CD4-positive, alpha-beta T cell treated with Interleukin-10 for 1 hour (primary cell): ENCODE measurements at places on chromosomes 5 and 9.
A peak's percentile ranks its signal among the peaks of the same experiment; 100 is the strongest.

DNA sequence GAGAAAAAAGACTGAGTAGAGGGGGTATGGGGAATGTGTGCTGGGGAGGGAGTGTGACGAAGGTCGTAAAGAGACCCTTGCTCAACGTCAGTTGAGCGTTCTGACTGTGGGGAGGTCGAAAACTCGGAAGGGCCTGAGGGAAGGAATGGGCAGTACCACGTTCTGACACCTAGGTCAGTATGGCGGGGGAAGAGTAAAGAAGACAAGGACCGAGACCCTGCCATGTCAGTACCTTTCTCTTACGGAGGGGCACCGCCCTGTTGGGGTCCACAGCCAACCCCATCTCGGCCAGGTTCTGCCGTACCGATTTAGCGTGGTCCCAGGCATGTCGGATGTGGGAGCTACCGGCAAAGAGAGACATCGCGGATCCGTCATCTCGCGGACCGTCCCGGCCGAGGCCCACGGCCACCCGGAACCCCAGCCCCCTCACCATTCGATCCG is 375 bp downstream of the NOP16 start:
- DNase-seq = no peak

DNA sequence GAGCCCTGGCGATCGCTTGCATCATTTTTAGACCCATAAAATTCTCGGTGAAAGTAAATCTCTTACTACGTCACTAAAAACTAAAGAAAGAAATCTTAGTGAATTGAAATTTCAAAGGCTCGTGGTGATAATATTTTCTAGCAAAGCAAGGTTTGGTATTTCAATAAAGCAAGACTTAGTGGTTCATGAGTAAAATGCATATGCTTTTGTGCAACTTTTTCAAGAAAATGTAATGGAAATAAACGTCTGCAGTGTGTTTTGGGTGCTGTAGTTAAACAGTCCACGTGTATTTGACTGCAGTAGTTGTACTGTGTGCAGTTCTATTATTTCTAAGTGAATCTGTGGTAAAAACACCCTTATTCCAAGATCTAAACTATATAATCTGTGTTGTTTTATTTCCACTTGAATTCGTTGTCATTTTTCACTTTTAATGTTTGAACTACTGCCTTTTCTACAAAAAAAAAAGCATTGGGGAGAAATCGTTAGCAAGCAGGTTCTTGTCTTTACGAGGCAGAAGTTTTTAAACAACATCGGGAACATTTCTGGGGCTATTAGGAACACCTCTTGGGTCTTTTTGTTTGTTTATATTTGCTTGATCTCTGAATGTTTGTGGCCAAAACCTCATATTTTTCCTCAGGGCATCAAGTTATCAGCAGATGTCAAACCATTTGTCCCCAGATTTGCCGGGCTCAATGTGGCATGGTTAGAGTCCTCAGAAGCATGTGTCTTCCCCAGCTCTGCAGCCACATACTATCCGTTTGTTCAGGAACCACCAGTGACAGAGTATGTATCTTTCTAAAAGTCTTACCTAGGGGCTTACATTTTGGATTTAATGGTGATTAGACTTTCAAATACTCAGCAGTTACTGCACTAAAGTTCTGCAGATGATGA is 960 bp downstream of the SECISBP2 start:
- DNase-seq = no peak

DNA sequence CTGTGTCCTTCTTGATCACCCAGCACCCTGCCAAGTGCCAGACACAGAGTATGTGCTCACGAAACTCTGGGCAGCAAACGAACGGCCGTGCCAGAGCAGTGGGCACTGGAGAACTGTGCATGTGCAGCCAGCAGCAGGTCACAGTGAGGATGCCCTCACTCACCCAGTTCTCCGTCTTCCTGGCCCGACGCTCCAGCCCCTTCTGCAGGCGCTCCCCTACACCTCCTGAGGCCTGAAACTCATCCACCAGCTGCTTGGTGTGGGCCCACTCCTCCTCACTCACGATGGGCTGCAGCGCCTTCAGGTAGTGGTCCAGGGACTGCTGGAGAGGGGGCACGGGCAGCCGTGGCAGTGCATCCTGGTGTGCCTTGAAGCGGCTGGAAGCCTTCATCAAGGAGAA is 2.9 kb downstream of the CRAT start:
- no peak for DNase-seq

- no peak for DNase-seq
These were observed 57.8 kb downstream of the NDUFAF2 start for GRCh38 chr5:61002611-61003355.

DNA sequence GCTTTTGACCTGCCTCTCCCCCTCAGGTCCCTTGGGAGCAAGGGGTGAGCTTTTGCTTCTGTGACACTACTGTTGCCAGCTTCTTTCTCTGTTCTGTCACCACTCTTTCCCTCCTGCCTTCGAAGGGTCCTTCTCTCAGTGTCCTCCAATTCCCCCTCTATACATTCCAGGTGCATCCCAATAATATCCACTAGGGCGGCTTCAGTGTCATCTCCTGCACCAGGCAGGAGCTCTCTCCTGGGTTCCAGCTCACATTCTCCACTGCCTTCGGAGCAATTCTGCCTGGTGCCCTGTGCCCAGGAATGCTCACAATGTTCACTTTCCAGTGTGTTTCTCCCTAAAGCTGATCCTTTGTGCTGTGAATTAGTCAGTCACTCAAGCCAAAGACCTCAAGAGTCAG is 83.9 kb upstream of the CXCL14 start:
- DNase-seq = no peak

- no peak for DNase-seq
These were observed 34.9 kb upstream of the PPP3R2 start for GRCh38 chr9:101629636-101630035.

DNA sequence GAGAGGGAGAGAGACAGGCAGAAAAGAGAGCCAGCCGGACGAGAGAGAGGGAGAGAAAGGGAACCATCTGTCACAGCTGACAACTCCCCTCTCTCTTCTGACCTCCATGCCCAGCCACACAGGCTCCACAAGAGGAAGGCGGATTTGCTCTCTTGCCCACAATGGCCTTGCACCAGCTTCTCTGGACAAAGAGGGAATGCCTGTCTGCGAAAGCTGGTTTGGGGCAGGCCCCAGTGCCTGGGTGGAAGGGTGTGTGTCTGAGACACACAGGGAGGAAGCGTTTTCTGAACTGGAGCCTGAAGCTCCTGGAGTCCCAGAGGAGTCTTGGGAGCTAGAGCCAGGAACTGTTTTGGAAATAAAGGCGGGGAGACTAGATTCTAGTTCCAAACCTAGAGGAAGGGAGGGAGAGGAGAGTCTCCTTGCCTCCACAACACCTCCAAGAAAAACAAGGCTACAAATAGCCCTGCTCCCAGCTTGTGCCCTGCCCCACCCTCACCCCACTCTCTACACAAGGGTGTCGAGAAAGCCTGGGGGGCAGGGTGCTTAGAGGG is 12.5 kb downstream of the C1QTNF2 start:
- DNase-seq = no peak

GRCh38 chr5:143316844-143317631 is 86.4 kb downstream of the NR3C1 start:
- no peak for DNase-seq

GRCh38 chr5:42884326-42884725 is 72.6 kb upstream of the SELENOP start:
- no peak for DNase-seq

GRCh38 chr9:69357030-69357775 is 32.2 kb downstream of the ENTREP1 start:
- no peak for DNase-seq

GRCh38 chr5:154498994-154499393 is 21.0 kb upstream of the HAND1 start:
- no peak for DNase-seq

DNA sequence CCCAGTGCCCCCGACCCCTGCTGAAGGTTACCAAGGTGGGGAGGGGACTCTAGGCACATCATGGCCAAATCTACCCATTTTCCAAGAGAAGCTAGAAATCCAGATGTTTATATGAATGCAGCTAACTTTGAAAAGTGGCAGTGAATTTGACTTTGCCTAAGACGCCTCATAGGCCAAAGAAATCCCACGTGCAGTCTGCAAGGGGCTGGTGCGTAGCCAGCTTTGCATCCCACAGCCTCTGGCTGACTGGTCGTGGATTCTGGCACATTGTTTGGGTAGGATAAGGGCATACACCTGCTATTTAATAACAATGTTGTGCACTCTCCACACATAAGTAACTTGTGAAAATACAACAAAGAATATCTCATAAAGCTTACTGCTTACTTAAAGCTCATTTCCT is 3.5 kb upstream of the GADD45G start:
- no peak for DNase-seq

- DNase-seq = no peak
These were observed 388.5 kb downstream of the CAAP1 start for GRCh38 chr9:26504057-26504456.

DNA sequence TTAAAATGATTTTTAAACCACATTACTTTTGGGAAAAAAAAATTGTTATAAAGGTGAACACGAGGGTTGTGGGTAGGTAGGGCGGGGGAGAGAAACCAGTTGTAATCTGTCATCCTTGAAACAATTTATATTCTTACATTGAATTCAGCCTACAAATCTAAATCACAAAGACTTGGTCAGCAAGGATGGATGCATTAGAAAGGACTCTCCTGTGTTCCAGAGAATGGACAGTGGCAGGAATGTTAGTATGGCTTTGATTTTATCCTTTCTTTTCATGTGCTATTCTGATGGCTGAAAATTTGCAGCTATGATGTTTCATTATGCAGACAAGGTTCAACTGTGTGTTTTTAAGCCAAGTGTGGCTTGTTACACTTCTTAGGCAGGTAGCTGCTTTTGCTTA is 234.7 kb downstream of the SLF1 start:
- no peak for DNase-seq

DNA sequence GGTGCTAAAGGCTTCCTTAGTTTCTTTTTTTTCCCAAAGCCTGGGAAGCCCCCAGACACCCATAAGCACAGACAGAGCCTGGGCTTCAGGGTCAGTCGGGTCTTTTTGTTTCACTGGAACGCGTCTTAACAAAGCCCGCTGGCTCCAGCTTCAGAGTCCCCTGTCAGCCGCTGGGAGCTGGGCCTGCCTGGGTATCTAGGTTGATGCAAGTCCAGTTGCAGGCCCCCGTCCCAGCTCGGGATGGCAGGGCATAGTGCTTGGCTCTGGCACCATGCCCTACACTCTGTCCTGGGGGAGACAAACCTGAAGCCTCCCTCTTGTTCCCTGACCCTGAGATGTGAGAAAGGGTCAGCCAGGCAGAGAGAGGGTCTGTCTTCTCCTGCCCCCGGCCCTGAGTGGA is 14.5 kb downstream of the OLFM1 start:
- no peak for DNase-seq

GRCh38 chr5:1881731-1882336 is 891 bp downstream of the IRX4 start:
- DNase-seq = no peak

DNA sequence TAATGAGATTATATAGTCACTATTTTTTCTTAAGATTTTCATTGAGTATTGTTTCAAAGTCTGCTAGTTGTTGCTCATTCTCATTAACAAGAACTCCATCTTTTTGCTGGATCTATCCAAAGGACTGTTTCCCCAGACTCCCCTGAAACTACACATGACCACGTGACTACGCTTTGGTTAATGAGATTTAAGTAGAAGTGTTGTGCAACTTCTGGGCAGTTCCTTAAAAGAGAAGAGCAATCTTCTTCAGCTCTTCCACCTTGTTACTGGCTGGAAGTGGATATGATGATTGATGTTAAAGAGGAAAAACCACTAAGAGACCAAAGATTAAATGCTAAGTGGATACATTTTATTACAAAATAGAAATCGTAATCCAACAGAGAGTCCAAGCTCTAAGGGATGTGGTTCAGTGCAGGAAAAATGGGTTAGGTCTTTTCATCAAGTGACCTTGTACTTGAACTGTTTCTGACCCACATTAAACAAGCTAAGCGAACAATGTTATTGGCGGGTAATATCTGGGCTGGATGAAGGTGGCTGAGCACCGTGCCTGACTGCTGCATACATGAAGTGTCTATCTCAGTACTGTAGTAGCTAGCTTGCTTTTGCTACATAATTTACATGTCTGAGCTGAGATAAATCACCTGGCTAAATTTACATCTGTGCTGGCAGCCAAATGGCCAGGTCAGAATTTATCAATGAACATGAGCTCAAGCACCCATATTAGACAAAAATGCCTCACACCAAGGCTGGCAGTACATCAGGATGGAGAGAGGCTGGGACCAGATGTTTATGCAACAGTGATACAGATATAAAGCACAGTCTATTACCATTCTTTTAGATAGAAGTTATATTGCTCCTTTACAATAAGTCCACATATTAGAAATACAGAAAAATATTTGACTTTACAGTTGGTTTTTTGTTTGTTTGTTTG is 7.5 kb upstream of the CTNNAL1 start:
- no peak for DNase-seq

GRCh38 chr9:117282541-117282940 is 132.3 kb downstream of the ASTN2 start:
- no peak for DNase-seq

- peak; percentile 28 for DNase-seq
These were observed 72.4 kb upstream of the GNAQ start for GRCh38 chr9:78103971-78104433.

DNA sequence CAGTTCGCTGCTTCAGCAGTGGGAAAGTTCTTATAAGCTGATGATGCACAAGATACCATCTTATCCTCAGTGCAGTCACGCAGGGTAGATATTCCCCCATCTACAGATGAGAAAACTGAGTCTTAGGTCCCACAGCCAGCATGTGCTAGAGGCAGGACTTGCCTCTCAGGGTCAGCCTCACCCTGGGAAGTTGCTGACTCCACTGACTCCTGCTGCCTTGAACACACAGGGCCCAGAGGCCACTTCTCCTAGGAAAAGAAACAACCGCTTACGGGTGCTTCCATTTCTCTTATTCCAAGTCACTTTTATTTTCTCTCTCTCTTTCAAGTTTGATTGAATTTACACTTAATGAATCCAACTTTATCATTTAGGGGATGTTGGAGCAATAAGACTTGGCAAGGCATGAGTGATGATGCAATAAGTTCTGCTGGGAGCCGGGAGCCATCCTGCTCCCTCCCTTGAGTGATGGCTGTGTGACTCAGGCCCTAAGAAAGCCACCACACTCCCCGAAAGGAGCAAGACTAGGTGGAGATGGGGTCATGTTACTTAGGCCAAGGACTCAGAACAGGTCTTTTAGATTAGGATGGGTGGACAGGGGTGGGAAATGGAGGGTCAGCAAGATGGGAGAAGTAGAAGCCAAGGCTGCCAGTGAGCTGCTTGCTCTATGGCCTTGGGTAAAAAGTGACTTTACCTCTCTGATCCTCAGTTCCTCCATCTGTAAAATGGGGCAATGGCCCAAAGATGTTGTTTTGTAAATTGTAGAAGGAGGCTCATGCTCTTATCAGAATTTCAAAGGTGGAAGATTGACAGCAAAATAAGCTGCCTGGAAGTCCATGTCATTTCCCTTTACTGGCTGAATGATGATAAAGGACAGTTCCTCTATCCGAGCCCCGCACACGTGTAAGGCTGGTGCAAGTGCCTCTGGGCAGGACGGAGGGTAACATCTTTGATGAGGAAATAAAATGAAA is 67.4 kb upstream of the ZNF618 start:
- DNase-seq = no peak

- DNase-seq = peak; percentile 15
These were observed 58.2 kb upstream of the GGTA1 start for GRCh38 chr9:121557581-121558447.

GRCh38 chr9:21559402-21560280 is 77.5 kb upstream of the IFNE start:
- DNase-seq = peak; percentile 59
